GM12864 (cell line): ENCODE measurements at places on chromosomes 2 and 18.

GRCh38 chr2:39181297-39181696 is 60.4 kb upstream of the SOS1 start:
- no peak for DNase-seq

- DNase-seq: no peak
Measured at GRCh38 chr2:26191316-26192159, 18.6 kb downstream of the GAREM2 start.

- DNase-seq: no peak
Measured at GRCh38 chr2:224085246-224085645, 46.2 kb upstream of the SERPINE2 start.

DNA sequence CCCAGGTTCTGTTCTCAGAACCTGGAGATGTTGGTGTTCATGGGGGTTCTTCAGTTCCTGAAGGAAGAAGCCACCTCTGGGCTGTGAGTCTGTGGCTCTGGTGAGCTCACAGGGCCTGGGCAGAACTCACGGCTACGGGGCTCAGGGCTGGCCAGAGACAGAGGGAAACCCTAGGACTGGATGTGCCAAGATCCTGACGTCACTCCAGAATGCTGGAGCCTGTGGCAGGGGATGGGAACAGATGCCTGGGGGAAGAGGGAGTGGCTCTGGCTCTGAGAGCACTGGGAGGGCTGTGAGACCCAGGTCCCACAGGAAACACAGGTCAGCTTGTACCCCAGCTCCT is at the start of gene OTOF:
Gene OTOF, minus strand, starts transcription at position 214 of the 343 bp plus-strand sequence.
- no peak for DNase-seq

DNA sequence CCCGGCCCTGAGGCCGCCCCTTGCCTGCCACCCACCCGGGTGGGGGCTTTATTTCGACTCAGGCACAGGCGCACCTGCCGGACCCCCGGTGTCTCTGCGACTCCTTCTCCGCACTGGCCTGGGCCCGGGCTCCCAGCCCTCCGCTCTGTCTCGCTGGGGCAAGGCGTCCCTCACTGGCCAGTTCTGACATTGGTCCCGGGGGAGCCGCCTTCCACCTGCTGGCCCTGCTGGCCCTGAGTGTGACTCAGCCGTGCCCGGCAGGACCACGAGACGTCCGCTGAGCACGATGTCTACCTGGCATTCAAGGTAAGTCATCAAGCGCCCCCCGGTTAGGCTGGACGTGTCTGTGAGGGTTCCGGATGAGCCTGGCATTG is 131.5 kb upstream of the CTDP1 start:
- no peak for DNase-seq

DNA sequence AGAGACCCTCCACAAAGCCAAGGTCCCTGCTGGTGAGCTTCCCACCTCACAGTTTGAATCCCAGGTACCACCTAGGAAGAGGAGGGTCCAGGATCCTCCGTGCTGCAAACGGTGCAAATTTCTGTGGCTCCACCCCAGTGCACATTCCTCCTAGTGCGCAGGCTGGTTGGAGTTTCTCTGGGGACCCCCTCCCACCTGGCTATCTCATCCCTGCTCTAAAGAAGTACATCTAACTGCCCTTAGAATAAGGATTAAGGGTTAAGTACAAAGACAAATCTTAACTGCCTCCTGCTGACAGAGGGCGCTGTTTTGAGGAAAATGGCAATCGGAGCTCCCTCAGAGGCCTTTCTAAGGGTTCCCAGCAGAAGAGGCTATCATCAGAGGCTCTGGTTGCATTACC is 109.6 kb upstream of the FSIP2 start:
- DNase-seq: peak; percentile 8

GRCh38 chr2:8059255-8059654 is 622.6 kb upstream of the ID2 start:
- DNase-seq: no peak

- DNase-seq: no peak
Measured at GRCh38 chr2:224347176-224348051, 54.5 kb downstream of the FAM124B start.

GRCh38 chr18:49893036-49893435 is 79.7 kb upstream of the ACAA2 start:
- DNase-seq: no peak

- no peak for DNase-seq
Measured at GRCh38 chr2:238438856-238439849, 12.4 kb downstream of the ASB1 start.

- DNase-seq: no peak
Measured at GRCh38 chr2:173215316-173215715, 139.4 kb upstream of the CDCA7 start.

DNA sequence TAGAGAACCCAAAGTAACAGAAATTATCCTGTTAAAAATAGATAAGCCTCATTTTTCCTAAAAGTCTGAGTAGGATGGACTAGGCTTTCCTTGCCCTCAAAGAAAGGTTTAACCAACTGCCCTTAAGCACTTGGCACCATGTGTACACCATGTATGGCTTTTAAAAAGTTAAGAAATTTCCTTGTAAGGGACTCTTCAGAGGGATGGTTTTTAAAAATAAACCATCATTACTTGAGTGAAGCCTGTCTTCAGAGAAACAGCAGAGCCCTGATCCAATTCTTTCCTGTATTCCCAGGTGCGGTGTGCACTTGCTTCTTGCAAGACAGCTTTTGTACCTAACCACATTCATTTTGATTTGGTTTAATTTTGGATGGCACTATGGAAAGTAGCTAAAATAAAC is 1.1 kb upstream of the NEMP2 start:
- no peak for DNase-seq

GRCh38 chr2:197958592-197959150 is 154.3 kb downstream of the PLCL1 start:
- DNase-seq: no peak

- DNase-seq: no peak
Measured at GRCh38 chr2:72378753-72379348, 231.2 kb upstream of the CYP26B1 start.

- no peak for DNase-seq
Measured at GRCh38 chr2:43887176-43887575, 48.4 kb downstream of the ABCG8 start.

- DNase-seq: no peak
Measured at GRCh38 chr2:67650291-67651133, 253.4 kb downstream of the ETAA1 start.

DNA sequence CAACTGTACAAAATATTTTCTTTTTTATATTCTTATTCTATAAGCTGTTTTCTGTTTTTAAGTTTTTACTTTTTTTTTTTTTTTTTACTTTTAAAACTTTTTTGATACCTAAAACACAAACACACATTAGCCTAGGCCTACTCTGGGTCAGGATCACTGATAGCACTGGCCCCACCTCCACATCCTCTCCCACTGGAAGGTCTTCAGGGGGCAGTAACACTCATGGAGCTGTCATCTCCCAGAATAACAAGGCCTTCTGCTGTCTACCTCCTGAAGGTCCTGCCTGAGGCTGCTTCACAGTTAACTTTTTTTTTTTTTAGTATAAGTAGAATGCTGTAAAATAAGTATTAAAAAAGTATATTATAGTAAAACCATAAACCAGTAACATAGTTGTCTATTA is 415.1 kb downstream of the PTPRM start:
- DNase-seq: no peak

DNA sequence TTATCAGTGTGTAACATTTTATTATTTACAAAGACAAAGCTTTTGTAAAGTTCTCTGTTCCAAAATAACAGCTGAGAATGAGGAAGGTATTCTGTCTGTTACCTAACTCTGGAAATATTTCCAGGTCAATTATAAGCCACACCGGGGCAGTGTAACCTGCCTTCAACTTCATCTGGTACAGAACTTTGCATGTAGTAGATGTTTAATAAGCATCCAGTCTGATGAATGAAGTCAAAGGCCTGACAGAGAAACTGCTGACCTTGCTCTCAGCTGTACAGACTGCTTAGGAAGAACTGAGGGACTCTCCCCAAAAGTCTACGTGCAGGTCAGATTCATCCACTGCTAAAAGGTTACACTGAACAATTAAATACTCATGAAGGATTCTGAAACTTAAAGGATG is 43.3 kb downstream of the WDFY1 start:
- no peak for DNase-seq

DNA sequence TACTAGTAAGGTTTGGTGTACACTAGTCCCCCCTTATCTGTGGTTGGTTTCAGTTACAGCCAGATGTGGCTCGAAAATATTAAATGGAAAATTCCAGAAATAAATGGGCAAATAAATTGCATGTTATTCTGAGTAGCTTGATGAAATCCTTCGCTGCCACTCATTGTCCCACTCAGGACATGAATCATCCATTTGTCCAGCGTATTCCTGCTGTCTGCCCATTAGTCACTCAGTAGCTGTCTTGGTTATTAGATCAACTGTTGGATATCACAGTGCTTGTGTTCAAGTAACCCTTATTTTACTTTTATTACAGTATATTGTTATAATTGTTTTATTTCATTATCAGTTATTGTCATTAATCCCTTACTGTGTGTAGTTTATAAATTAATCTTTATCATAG is 21.7 kb downstream of the ZDBF2 start:
- no peak for DNase-seq

- no peak for DNase-seq
Measured at GRCh38 chr2:119276864-119277263, 53.2 kb downstream of the STEAP3 start.

DNA sequence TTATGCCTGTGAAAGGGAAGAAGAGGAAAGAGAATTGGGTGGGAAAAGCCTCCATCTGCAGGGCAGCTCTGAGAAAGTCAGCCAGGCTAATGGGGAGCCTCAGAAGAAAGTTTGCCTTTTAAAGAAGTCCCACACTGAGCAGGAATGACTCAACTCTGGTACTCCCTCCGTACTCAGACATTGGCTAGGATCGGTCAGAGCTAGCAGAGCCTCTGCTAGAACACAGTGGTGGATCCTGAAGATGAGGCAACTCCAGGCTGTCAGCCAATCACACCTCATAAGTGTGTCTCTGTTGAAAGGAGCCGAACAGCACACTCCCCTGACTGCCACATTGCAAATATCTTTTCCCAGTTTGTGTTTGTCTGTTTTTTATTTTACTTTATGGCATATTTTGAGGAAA is 96.9 kb downstream of the HNRNPLL start:
- DNase-seq: no peak

GRCh38 chr18:22559414-22560274 is 141.9 kb upstream of the CTAGE1 start:
- no peak for DNase-seq

- no peak for DNase-seq
Measured at GRCh38 chr2:24304098-24304497, 56.2 kb downstream of the ITSN2 start.

GRCh38 chr18:62714671-62715435 is 488 bp upstream of the PHLPP1 start:
- peak; percentile 96 for DNase-seq

GRCh38 chr2:25401307-25402026 is 59.7 kb upstream of the DNMT3A start:
- no peak for DNase-seq

DNA sequence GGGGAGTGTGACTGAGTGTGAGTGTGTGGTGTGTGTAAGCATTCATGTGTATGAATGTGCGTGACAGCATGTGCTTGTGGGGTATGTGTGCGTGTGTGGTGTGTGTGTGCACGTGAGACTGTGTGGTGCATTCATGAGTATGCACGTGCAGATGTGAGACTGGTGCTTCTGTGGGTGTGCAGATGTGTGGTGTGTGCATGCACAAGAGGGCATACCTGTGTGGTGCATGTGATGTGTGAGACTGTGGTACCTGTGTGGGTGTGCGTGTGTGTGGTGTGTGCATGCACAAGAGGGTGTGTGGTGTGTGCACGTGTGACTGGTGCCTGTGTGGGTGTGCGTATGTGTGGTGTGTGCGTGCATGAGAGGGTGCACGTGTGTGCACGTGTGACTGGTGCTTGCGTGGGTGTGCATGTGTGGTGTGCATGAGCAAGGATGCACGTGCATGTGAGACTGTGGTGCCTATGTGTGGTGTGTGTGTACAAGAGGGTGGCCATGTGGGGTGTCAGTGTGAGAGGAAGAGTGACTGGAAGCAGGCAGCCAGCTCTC is 213.3 kb downstream of the TWIST2 start:
- DNase-seq: no peak

- no peak for DNase-seq
Measured at GRCh38 chr2:200575957-200576356, 9.9 kb upstream of the AOX1 start.

- no peak for DNase-seq
Measured at GRCh38 chr2:41973871-41974270, 74.0 kb upstream of the PKDCC start.

DNA sequence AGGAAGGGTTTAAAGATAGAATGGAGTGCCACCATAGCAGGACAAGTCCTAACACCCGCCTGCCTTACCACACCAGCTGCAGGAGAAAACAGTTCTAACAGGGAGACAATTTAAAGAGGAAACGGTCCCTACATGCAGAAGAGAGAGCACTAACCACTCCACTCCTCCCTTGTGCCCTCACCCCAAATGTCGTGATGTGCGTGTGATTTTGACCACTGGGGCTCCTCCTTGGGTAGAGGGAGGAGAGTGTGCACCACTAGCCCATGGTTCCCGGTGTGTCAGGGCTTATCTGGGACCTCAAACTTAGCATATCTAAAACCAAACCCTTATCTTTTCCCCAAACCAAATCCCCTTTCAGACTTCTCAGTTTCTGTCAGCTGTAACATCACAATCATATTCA is 105.5 kb upstream of the CCDC68 start:
- DNase-seq: peak; percentile 40

GRCh38 chr2:177430411-177430810 is 37.8 kb downstream of the AGPS start:
- no peak for DNase-seq

- DNase-seq: no peak
Measured at GRCh38 chr2:74328074-74328473, 15.1 kb downstream of the SLC4A5 start.

GRCh38 chr2:118176601-118177000 is 88.3 kb downstream of the INSIG2 start:
- no peak for DNase-seq

DNA sequence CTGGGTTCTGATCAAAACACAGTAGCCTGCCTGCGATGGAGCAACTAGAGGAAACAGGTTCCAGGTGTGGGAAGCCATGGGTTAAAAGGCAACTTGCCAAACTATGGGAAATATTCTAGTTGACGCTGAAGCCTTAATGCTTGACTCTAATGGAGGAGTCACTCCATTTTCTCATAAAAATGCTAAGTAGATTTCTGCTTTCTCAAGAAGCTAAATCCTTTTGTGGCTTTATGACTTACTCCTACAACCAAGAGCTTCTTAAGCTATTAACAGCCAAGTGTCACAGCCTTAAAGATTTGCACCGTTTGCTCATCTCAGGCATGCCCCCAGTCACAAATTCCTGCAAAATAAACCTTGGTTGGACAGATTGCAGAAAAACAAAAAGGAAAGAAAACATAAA is 25.2 kb downstream of the ANKRD44 start:
- DNase-seq: no peak

- no peak for DNase-seq
Measured at GRCh38 chr2:45390861-45391260, 220.2 kb downstream of the SRBD1 start.

DNA sequence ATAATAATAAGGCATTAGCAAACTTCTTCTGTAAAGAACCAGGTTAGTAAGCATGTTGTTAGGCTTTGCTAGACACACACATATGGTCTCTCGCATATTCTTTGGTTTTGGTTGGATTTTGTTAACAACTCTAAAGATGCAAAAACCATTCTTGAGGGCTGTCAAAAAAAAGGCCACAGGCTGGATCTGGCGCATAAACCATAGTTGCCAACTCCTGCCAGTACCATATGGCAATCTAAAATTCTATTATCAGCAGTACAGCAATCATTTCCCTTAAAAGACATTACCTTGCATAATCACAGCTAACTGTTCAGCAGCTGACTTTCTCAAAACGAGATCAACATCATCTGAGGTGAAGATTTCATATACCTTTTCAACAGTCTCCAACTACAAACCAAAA is 63.5 kb downstream of the RTTN start:
- DNase-seq: no peak
